Tongue (tissue), 3 donors: ENCODE measurements at places on chromosomes 5 and 9. TPM values are rescaled to one million over a fixed set of nuclear protein-coding genes. Genes with fewer than 3 reads are reported as not detected.
A peak's percentile ranks its signal among the peaks of the same experiment; 100 is the strongest.

DNA sequence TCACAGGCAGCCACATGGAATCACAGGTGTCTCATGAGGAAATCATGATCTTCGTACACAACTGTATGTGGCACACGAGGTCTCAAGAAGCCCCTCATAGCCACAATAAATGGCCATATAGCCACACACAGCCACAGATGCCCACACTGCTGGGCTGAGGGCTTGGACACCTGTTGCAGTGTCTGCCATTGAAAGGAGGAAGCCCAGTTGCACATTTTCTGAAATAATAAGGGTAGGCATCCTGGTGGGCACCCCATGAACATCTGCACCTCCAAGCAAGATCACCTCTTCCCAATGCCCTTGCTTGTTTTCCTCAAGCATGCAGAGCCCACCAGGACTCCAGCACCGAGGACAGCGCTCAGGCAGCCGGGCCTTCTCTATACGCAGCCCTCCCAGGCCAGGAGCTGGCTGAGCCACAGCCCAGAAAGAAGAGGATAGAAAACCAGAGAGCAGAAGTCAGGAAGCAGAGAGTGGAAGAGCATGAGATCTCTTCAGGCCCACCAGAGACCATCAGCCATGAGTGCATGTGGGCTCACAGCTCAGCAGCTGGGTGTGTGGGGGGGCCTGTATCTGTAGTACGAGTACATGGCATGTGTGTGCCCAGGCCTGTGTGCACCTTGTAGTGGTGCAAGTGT is 1.0 kb upstream of the ACSL6 start:
- DNase-seq, result peak; percentile 89

- no peak for DNase-seq
Measured at GRCh38 chr5:95973793-95974325, 12.2 kb upstream of the ELL2 start.

- no peak for DNase-seq
Measured at GRCh38 chr5:76859591-76860247, 9.9 kb downstream of the S100Z start.

DNA sequence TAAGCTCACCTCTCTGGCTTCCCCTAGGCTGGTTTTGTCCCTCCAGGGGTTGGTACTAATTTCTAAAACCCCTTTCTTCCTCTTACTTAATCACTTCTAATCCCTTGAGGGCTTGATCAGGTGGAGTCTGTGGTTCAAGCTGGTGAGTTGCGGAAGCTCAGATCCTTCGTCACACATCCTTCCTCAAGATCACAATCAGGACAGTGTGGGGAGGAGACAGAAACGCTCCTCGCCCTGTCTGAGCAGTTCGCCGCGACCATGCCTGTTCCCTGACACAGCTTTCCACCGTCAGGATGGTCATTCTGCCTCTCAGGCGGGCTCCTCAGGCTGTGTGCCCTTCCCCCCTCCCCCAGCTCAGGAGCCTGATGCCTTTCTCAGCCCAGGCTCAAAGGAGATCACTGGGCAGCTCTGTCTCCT is 24.3 kb downstream of the CPLX2 start:
- no peak for DNase-seq

GRCh38 chr5:74196233-74196632 is 444.3 kb downstream of the ENC1 start:
- no peak for DNase-seq

- DNase-seq, result no peak
Measured at GRCh38 chr5:2747363-2748162, 3.9 kb downstream of the IRX2 start.

DNA sequence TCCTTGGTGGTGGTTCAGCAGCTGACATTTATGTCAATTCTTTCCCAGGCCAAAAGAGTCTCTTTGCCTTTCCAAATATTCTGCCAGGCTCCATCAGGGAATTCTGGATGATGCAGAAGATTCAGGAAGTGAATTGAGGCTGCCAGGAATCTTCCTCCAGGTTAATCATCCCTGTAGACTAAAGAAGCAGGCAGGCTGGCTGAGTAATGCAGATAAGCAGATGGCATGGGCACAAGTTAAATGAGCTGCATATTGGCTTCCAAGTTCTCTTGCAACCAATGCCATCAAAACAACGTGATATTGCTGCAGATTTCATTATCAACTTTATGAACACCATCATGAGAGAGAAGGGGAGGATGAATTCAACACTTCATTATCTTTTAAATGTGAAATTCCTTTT is 324.5 kb downstream of the KCNN2 start:
- no peak for DNase-seq

NUTM2F gene
- total RNA-seq, result not detected
